Stimulated activated CD8-positive, alpha-beta memory T cell treated with anti-CD3 and anti-CD28 coated beads, Interleukin-7, amount 100 ng/mL, for 1 hour (primary cell): ENCODE measurements at places on chromosomes 12 and 14.

DNA sequence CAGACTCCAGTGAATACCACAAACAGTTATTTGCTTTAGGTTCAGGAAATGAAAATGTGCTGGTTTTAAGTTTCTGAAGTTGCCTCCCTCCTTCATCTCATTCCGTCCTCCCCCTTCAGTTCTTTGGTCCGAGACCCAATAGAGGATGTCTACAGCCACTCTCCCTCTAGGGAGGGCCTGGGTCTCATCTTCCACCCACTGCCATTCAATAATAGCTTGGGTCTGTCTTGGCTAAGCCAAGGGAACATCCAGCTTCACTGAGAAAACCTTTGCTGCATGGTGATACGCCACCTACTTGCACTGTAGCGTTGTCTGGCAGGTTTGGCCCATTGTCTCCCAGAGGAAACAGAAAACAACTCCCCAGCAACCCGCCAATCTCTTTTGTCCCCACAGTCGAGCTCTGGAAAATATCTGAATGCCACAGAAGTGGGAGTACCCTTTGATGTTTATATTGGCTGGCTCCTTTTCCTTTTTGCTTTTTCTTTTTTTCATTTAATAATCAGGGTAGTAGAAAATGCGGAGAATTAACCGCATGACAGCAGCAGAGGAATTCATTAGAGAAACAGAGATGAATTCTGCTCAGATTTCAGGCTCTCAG lies 380.1 kb downstream of the RAD51B start:
- no peak for DNase-seq

DNA sequence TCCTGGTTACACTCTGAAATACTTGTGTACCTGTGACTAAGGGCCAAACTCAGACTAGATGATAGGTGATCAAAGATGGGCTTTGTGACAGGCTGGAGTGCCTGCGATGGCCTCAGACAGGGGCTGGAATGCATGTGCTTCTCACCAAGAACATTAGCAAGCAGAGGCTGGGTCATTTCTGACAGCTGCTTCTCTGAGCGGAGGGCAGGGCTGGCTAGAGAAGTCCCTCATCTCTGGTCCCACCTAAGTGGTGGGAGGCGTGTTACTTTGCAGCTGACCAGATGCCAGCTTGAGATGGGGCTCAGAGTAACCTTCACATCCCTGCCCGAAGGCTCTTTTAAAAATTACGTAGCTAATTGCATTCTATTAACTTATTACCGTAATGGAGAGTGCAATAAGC lies 106.8 kb upstream of the RTL1 start:
- no peak for DNase-seq

- no peak for DNase-seq
These were observed 69.5 kb downstream of the ACSS3 start for GRCh38 chr12:81147292-81147919.

DNA sequence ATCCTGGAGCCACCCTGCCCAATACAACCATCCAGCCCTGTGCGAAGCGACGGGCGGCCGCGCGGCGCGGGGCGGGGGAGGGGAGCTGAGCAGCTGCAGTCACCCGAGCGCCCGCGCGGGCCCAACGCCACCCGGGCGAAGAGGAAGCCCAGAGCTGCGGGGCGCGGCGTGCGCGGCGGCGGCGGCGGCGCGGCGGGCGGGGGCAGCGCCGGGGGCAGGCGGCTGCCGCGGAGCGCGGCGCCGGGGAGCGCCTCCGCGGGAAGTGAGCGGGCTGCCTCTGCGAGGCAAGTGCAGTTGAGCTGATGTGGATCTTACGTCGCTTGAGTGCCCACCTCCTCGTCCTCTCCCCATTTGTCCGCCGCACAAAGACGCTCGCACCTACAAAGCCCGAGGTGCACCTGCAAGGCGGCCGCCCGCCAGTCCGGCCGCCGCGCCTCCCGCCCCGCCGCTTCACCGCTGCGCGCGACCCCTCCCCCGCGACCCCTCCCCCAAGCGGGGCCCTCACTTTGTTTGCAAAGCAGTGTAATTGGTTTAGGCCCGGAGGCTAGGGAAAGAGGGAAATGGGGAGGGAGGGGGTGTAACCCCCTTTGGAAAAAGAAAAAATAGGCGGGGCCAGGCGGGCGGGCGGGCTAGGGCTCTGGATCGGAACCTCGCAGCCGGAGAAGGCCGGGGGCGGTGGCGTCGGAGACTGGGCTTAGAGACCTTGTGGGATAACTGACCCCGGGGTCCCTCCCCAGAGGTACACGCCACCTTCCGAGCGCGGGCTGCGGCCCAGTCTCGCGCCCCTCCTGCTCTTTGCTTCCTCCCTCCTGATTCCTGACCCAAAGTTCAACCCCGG lies at the start of the genes FOXA1 and TTC6:
TSS of gene FOXA1 (minus strand) at position 279 of the 838 bp plus-strand sequence. CDS start at position 2, 277 bp downstream.
TSS of gene TTC6 (plus strand) at position 659 of the 838 bp plus-strand sequence. CDS start 26,436 bp downstream, outside the sequence.
- no peak for DNase-seq

DNA sequence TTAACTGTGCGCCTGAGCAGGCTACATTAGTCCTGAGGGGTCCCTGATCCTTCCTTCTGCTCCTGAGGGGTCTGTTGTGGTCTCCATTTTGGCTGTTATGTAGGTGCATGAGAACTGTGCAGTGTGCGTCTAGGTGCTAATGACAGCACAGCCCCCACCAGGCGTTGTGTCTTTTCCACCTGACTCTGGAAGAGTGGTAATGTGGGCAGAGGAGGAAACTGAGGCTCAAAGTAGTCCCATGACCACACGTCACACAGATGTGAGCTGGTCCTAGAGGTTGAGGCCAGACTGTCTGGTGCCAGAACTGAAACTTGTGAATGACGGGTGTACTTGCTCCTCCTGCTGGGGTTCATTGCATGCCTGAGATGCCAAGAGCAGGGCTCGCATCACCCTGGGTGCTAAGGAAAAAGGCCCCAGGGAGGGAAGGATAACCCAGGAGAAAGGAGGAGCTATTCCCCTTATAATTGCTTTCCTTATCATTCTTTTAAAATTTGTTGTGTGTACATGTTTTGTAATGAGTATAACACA lies 111.8 kb downstream of the SLC25A47 start:
- no peak for DNase-seq

DNA sequence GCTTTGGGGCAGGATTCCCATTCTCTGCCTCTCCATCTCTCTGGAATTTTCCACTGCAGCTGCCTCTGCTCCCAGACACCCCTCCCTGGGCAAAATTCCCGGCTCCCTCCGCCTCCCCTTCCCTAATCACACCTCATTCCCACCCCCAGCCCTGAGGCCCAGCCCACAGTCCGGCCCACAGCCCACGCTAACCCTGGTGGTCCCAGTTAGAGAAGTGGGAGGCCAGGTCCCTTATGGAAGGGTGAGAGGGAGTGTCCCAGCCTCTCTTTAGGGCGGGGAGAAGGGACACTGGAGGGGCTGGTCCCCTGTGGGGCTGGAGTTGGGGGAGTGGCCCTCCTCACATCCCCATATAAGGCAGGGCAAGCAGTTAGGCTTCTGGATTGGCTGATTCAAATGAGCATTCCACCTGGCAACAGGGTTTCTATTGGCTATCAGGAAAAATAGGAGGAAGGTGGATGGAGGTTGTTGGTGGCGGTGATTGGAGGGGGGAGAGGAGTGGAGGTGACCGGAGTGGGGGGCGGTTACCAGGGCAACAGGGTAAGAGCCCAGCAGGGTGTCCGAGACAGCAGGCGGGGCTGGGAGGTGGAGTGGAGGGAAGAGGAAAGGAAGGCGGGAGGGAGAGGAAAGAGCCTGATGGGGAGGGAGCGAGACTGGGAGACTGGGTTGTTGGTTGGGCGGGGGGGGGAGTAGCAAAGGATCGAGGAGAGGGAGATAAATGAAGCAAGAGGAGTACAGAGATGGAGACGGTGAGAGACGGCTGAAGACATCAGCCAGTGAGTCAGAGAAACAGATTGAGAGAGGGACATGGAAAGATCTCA lies 1.9 kb upstream of the PTMS start:
- DNase-seq = no peak

- DNase-seq = peak; percentile 20
These were observed 72.8 kb downstream of the IRF2BPL start for GRCh38 chr14:76955575-76956315.

GRCh38 chr12:132514838-132515237 lies 24.9 kb downstream of the FBRSL1 start:
- DNase-seq = no peak

- DNase-seq = no peak
These were observed 927 bp upstream of the LRP6 start for GRCh38 chr12:12267742-12268200.

GRCh38 chr12:109450980-109451379 lies 26.1 kb downstream of the KCTD10 start:
- no peak for DNase-seq

- no peak for DNase-seq
These were observed 29.9 kb downstream of the JAG2 start for GRCh38 chr14:105138551-105139111.

DNA sequence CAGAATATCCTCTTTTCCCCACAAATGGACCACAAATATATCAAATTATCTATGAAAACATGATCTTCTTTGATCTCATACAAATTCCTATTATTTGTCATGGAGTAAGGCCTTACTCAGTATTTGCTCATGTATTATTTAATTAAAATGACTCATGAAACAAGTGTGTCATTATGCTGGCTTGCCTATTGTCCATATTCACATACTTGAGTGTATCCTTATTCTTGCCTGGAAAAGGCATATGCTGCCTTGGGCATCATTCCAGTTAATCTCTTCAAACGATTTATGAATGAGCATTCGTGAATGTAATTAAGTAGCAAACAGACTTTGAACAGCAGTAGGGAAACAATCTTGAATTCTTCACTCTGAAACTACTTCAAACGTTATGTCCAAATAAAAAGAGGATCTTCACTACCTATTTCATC lies 22.6 kb upstream of the SNRPF start:
- DNase-seq = no peak

- no peak for DNase-seq
These were observed 50.6 kb upstream of the OXA1L start for GRCh38 chr14:22715890-22716289.

- DNase-seq = no peak
These were observed 48.8 kb upstream of the HIF1A start for GRCh38 chr14:61646366-61647116.

DNA sequence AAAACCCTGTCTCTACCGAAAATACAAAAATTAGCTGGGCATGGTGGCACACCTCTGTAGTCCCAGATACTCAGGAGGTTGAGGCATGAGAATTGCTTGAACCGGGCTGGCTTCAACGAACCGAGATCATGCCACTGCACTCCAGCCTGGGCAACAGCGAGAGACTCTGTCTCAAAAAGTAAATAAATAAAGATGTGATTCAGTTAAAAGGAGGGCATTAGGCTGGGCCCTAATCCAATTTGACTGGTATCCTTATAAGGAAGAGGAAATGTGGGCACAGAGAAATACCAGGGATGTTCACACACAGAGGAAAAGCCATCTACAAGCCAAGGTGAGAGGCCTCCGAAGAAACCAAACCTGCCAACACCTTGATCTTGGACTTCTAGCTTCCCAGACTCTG lies 10.1 kb upstream of the DCAF4 start:
- DNase-seq = no peak

GRCh38 chr12:49646871-49647654 lies 23.7 kb downstream of the PRPF40B start:
- DNase-seq = no peak
